ENCODE measurements at places on chromosomes 4 and X.

GRCh38 chr4:54104907-54105306, 4.9 kb downstream of the GSX2 start:
- no peak for DNase-seq

DNA sequence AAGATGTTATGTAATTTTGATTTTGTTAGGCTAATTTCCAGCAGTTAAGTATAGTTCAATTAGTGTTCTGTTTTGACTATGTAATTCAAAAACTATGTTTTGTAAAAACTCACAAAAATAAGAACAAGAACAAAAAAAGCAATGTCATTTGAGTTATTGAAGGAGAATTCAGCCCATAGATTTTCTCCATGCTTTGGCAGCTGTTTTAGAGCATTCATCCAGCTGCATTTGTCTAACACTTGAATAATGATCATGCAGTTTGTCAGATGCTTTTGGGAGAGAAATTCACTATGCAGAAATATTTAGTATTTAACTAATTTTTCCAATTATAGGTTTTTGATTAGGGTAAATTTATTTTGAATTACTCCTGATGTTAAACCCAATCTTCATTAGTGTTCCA, 14.2 kb downstream of the CPE start:
- no peak for DNase-seq

DNA sequence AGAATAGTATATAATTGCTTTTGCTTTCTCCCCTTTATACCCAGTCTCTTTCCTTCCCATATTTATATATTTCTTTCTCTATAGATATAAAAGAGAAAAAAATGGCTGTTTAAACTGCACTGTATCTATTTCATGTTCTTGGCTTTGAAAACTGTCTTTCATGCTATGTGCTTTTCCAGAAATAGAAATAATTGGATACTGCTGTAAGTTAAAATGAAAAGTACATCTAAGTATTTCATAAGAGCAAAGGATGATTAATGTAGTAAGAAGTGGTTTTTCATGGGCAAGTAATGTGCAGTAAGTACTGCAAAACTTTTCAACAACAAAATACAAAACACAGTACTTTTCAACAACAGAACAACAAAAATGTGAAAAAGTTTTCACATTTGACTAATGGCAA, 237.9 kb downstream of the SNCA start:
- DNase-seq = no peak

DNA sequence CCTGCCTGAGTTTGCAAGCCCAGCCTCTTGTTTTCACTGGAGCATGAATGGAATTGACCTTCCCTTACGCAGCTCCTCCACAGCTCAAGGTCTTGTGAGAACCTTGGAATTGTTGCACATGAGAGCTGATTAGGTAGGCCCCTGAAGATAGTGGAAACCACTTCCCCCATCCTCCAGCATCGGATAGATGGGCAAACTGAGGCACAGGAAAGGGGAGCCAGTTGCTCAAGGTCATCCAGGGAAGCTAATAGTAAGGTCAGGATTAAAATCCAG, 27.2 kb downstream of the PJA1 start:
- DNase-seq = no peak

DNA sequence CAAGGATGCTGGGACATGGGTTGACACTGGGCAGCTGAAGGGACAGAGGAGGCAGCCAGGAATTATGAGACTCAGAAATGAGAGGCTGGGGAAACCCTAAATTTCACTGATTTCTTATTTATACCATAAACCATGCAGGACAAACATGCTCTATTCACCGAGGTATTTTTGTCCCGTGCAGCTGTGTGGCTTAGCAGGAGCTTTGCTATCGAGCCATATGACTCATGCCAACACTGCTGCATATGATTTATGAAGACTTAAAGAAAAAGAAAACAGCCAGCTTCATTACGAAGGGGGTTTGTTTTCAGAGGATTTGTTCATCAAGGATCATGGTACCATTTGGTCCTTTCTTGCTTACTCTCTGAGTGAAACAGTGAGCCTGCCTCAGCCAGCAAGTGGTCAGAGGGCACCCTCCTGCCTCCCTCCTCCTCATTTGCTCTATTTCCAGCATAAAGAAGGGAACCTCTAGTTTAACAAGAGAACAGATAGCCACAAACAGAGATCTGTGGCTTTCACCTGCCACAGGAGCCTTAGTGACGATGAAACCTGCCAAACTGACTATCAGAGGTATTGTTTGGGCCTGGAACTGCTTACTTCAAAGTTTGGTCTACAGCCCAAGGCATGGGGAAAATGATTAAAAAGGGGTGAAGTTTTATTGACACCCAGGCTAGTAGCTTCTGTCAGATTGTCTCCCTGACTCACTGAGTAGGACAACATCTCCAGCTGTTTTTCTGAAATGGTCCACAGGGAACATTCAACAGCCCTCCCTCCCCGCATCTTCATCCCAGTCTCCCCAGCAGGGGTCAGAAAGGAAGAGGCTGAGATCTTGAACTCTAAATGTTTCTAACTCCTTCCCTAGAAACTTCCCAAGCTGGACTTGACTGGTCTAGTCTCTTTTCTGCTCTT, 80.1 kb upstream of the MAML3 start:
- peak; percentile 83 for DNase-seq

DNA sequence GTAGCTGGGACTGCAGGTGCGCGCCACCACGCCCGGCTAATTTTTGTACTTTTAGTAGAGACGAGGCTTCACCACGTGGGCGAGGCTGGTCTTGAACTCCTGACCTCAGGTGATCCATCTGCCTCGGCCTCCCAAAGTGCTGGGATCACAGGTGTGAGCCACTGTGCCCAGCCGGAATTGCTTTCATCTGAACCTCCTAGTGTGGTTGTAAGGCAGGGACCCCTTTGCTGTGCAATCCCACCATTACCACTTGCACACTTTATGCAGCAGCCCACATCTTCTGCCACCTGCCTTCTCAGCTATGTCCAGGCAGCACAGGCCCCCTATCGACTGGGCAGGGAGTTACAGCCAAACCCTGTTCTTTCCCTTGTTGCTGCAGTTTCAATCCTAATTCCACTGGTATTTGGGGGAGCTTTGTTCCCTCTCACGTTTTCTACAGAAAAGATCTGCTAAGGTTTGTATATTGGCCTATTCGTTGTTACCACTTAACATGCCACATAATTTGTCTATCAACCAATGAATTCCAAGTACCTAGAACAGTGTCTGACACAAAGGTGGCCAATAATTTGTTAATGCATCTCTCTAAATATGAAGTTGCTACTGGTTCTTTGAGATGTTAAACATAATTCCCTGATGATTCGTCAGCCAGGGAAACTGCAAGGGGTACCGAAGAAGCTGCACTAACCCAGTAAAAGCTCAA, 6.5 kb downstream of the RPL39 start:
- peak; percentile 7 for DNase-seq

DNA sequence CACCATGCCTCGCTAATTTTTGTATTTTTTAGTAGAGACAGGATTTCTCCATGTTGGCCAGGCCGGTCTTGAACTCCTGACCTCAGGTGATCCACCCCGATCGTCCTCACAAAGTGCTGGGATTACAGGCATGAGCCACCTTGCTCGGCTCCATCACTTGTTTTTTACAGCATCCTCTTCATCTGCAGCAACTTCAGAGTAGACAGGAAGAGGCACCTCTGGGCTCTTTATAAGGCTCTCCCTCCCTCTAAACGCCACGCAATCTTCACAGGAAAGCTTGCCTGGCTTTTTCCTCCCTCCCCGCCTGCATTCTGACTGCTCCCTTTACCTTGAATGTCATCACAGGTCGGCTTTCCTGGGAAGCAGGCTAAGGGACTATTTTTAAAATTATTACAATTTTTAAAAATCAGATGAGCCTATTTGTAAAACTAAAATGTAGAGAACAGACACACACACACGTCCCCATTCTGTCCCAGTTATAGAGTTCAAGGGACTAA, 111.5 kb upstream of the LDB2 start:
- no peak for DNase-seq

DNA sequence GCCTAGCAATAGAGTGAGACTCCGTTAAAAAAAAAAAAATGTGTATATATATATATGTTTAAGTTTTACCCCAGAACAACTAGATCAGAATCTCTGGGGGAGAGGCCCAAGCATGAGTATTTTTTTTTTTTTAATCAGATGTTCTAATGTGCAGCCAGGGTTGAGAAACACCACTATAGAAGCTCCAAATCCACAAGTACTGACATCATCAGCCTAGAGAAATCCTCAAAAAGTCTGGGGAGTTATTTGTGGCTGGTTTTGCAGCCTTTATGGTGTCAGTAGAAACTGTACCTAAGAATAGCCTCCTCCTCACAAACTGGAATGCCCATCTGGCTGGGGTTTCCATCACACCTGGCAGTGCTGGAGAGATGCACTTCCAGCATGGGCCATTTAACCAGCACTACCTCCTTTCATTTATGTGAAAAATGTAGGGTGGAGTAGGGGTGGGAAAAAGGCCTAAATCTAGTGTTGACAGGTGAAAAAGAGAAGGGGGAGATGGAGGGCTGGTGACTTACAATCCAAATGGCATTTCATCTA, 93.5 kb downstream of the CBLL2 start:
- DNase-seq = peak; percentile 20

DNA sequence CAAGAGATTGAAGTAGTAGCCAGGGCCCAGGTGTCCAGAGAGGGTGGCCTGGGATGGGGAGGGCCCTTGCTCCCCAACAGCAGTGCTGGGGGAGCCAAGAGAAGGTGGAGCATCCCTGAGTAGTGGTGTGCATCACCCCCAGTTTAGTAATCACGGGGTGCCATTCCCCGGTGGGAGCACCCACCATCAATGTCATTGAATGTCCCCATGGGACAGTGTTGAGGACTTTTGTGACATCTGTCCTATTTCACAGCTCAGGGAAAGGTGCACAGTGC, 4.4 kb upstream of the CPZ start:
- no peak for DNase-seq

DNA sequence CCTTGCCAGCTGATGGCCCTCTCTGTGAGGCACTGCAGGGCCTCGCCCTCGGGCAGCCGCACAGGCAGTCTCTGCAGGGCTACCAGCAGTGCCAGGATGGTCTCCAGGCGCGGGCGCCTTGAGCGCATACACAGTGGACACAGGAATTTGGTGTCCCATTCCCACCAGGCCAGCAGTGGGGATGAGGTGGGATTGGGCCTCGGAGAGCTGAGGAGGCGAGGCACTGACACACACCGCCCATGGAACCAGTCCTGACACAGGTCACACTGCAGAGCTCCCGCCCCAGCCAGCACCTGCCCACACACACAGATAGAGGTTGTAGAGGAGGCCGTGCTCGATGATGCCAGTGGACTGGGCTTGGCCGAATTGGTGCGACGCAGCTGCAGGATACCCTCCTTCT, 30.7 kb downstream of the KDM5C start:
- DNase-seq = no peak

- DNase-seq = no peak
Observed at GRCh38 chrX:150512461-150512901, 55.9 kb upstream of the MTM1 start.

GRCh38 chr4:86483773-86484172, 110.3 kb upstream of the PTPN13 start:
- DNase-seq = no peak

DNA sequence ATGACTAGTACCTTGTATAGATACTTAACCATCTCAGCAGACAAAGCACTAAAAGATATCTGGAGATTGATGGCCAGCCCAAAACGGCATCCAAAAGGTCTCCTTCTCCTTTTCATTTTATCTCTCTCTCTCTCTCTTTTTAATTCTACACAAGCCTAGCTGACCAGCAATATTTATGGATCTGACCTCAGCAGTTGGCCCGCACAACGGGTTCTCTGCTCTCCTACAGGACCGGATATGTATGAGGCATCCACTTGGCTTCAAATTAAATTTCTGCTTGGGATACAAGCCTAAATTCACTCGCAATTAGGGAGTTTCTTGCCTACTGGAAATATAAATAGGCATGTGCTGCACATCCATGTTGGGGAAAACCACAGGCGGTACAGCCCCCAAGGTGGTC, 22.5 kb upstream of the CT55 start:
- no peak for DNase-seq

GRCh38 chr4:3516061-3516835, 16.0 kb downstream of the LRPAP1 start:
- DNase-seq = no peak

DNA sequence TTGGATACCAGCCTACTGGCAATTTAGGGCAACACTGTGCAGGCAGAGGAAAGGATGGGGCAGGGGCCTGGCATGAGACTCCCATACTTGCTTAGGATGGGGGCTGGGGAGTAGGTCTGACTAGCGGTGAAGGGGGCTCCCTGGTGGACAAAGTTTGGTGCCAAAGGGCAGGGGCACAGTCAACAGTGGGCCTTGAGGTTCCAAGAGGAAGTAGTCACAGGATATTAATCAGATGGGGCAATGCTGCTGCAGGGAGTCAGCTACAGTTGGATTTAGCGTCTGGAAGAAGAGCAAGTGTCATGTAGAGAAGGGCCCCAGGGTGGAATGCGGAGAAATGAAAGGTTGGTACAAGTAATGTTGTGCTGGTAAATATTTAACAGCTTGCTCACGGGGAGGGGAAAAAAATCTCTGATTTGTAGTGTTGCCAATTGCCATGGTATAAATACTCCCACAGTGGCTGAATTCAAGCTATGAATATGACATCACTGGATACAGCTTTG, 139.4 kb downstream of the PJA1 start:
- DNase-seq = peak; percentile 44

DNA sequence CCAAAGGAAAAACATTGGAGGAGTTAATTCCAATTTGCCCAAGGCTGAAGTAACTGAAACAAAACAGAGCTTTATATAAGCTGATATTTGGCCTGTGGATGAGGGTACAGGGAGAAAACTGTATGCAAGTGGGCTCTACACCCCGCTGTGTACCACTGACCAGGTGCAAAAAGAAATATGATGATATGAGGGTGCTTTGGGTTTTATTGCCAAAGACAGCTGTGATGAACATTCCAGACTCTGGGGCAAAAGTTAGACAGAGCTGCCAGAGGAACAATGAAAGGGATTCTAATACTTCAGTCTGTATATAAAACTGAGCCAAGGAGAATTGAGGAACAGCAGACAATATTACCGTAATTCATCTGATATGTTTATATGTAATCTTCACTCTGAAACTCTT, 117.4 kb downstream of the MID1 start:
- DNase-seq = no peak

GRCh38 chrX:44997888-44998287, 124.9 kb downstream of the KDM6A start:
- DNase-seq = no peak

- no peak for DNase-seq
Observed at GRCh38 chr4:141792164-141792563, 155.8 kb downstream of the IL15 start.

DNA sequence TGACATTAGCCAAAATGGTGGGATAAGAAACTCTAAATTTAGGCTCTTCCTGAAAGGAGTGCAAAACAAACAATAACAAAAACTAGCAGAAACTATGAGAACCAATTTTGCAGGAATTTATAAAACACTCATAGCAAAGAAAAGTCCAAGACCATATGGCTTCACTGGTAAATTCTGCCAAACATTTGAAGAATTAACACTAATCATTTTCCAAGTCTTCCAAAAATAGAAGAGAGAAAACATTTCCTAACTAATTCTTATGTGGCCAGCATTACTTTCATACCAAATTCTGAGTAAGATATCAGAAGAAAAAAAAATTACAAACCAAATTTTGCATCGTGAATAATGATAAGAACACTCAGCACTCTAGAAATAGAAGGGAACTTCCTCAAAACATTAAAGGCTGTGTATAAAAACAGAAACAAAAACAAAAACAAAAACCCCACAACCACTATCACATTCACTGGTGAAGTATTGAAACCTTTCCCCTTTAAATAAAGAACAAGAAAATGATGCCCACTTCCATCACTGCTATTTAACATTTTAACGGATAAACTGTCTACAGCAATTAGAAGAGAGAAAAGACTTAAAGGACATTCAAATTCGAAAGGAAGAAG, 524.3 kb upstream of the GALNTL6 start:
- peak; percentile 0 for DNase-seq

- DNase-seq = no peak
Observed at GRCh38 chr4:141348125-141348524, 127.4 kb downstream of the ZNF330 start.

- no peak for DNase-seq
Observed at GRCh38 chr4:181254771-181255170, 988.4 kb upstream of the TENM3 start.
